ENCODE measurements at places on chromosomes 5 and 9. TPM values are rescaled to one million over a fixed set of nuclear protein-coding genes. Genes with fewer than 3 reads are reported as not detected.
A peak's percentile ranks its signal among the peaks of the same experiment; 100 is the strongest.

- DNase-seq, result no peak
These were observed 128.8 kb upstream of the PTCH1 start for GRCh38 chr9:95645579-95645978.

DNA sequence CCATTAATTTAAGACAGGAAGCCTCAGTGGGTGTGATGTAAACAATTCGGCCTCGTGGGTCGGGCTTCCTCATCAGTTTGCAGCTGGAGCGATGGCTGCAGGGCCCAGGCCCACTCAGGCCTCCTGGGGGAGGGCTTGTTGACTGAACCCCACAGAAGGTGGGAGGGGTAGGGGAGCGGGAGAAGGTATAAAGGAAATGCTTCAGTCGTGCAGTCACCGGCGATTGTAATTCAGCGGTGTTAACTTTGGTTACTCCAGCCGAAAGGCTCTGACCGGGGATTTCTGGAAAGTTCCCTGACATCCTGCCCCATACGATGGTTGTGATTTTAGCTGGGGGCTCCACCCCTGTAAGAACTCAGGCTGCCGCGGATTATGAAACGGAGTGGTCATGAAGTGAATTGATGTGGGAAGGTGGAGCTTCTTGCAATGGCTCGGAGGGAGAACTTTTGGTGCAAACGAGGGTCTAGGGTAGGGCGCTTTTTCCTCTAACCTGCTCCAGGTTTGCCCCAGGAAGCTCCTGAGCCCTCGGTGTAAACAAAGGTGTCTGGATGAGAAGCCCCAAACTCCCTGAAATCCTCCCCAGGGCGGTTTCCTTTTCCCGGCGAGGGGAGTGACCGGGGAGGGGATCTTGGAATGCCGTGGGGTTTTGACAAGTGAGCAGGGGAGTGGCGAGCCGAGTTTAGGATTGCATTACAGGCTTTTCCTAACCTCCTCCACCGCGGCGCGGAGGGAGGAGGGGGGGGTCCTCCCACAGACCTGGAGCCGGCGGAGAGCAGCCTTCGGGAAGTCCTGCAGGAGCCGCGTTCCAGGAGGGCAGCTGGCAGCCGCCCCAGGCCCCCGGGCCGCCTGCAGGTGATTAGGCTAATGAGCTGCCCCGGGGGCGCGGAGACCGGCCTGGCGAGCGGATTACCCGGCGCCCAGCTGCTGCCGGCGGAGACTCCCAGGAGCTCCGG lies 215.5 kb downstream of the PDZD2 start:
- peak; percentile 54 for DNase-seq

- no peak for DNase-seq
These were observed 17.5 kb upstream of the NREP start for GRCh38 chr5:111774525-111774924.

DNA sequence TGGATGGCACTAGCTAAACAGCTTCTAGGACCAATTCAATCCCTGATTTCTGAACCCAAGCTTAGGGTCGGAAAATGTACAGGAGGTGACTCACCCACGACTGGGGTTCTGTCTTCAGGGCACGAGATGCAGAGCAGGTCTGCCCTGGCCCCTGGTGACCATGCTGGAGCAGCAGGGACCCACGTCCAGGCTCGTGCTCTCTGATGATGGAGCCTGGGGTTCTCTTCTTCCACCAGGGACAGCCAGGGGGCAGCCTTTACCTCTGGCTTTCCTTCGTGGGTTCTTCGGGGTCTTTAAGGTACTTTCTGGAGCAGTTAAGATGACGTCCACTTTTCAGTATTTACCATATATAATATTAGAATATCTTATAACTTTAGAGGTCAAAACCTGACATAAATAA lies 2.1 kb downstream of the CFAP77 start:
- DNase-seq, result peak; percentile 13

CNTNAP3 gene
- 8.7 TPM for total RNA-seq

RMRP gene
- 3,234 TPM for total RNA-seq

GRCh38 chr5:137402436-137403187 lies 96.5 kb downstream of the SPOCK1 start:
- no peak for DNase-seq
